ENCODE measurements at places on chromosomes 12 and 14. TPM values are rescaled to one million over a fixed set of nuclear protein-coding genes. Genes with fewer than 3 reads are reported as not detected.

DNA sequence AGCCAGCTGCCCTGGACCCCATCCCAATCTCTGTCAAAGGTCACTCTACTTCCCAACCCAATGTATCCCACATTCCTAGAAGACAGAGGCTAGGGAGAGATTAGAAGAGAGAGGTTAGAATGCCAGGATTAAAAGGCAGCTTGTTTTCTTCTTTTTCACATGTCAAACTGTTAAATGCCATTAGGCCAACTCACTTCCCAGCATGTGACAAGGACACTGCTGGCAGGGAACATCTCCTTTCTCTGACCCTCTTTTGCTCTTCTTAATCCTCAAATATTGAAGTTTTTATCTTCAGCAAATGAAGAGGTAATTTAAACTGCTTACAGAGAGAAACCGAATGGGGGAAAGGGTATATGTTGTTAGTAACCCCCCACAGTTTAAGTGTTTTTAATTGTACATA, 89.1 kb downstream of the BBS10 start:
- no peak for DNase-seq

Gene CLEC9A
- polyA plus RNA-seq = not detected

Gene ABCC9
- not detected for polyA plus RNA-seq

DNA sequence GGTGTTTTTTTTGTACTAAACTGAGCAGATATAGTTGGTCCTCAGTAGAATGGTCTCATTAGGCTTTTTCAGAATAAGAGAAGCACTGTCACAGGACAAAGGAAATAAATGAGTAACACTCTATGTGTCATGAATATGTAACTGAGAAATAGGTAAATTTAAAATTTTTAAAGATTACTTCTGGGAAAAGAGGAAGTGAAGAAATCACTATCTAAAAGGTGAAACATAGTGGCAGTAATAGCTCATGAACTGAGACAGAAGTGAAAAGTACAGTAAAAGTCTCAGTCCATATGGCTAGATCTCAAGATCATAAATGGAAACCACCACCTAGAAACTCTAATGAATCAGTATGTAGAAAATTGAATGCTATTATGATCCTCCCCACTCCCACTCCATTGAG, 89.3 kb upstream of the TTC7B start:
- DNase-seq = no peak

- DNase-seq = no peak
These were observed 365.1 kb upstream of the SFSWAP start for GRCh38 chr12:131345521-131346436.
